ENCODE measurements at places on chromosomes 6 and 20.

DNA sequence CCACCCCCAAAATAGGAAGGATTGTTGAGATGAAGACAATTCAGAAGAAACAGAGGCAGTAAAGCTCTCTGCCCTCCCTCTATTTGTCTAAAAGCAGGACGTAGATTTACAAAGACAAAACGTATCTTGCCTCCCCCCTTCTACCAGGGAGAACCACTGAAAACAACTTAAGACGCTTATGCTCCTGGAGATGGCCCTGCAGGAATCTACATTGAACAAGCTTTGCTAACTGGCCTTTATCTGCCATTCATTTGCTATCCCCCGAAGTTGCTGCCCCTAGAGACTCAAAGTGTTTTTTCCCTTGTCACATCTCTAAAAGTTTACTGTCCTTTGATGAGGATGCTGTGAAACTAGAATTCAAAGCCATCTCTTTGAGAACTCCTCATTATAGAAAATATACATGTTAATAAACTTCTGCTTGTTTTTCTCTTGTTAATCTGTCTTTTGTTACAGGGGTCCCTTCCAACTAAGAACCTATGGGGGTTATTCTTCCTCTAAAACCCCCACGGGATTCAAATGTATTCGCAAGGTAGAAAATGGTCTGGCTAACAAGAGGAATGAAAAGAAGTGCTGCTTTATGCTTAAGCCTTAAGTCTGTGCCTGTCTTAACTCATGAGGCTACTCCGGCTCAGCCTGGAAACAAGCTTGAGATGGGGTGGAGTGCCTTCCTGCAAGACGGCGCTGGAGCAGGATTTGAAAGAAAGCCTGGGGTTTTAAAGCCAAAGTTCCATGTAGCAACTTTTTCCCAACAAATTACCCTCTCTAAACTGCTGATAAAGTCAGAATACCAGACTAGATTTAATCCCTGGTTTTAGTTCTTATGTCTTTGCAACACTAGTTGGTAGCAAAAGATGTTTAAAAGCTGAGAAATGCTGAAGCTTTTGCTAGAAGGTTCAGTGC, 88.0 kb downstream of the CLIC5 start:
- DNase-seq, result no peak

DNA sequence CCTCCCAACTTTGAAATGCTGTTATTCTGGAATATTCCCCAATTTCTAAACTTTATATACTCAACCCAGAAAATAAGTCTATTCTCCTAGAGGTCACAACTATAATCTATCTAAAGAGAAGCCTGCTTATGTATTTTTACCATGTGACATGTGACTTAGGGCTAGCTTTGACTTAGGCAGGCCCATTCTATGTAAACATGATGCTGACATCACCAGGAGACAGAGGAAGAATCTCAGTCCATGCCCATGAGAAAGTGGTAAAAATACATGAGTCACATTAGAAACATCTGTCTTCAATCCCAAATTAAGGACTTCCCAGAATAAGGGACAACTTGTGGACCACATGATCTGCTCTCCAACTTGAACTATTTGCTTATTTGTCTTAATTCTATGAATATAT, 113.6 kb upstream of the ID4 start:
- no peak for DNase-seq

- no peak for DNase-seq
These were observed 63.9 kb downstream of the REV3L start for GRCh38 chr6:111418971-111419693.

DNA sequence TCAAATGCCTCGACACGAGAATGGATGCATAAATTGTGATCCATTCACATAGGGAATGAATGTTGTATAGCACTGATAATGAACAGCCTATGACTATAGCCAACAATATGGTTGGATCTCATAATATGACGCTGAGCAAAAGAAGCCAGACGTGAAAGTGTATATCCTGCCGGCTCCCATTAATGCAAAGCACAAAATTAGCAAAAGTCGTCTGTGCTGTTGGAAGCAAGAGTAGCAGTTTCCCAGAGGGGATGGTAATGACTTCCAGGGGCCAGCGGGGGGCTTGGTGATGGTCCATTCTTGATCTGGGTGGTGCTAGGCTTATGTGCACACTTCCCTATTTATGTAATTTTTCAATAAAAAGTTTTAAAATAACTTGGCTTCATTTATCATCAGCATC, 1.0 kb upstream of the TAGAP start:
- no peak for DNase-seq

- no peak for DNase-seq
These were observed 5.8 kb downstream of the BTN3A3 start for GRCh38 chr6:26445934-26446667.

- no peak for DNase-seq
These were observed at the start of gene MC3R for GRCh38 chr20:56247954-56248782. MC3R (plus strand) TSS chr20:56248732; CDS start chr20:56248844, 112 bp downstream.

GRCh38 chr20:51092338-51092737, 69.4 kb upstream of the KCNG1 start:
- DNase-seq, result no peak

GRCh38 chr6:52929321-52930164, 20.0 kb upstream of the GSTA3 start:
- no peak for DNase-seq

GRCh38 chr20:47927385-47927851, 142.1 kb upstream of the SULF2 start:
- no peak for DNase-seq

GRCh38 chr20:49259799-49260198, 18.1 kb downstream of the ZNFX1 start:
- DNase-seq, result no peak
